ENCODE measurements at places on chromosomes 12 and 14.

GRCh38 chr12:121535150-121536053 lies 45.4 kb downstream of the KDM2B start:
- DNase-seq: no peak

DNA sequence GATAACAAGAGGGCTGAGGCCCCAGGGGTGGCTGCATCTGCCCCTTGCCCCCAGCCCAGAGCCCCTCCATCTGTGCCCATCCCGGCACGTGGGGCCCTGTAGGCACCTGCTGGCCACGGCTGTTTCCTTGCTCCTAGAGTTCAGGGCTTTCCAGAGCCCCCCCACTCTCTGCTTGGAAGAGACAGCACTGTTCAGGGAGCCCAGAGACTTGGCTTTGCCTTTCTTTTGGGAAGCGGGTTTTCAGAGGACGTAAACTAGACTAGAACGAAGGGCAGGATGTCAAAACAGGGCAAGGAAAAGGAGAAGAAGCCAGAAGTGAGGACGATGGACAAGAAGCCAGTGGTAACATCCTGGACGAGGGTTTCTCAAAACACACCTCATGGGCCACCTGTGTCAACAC lies 163.3 kb upstream of the LHX5 start:
- no peak for DNase-seq

DNA sequence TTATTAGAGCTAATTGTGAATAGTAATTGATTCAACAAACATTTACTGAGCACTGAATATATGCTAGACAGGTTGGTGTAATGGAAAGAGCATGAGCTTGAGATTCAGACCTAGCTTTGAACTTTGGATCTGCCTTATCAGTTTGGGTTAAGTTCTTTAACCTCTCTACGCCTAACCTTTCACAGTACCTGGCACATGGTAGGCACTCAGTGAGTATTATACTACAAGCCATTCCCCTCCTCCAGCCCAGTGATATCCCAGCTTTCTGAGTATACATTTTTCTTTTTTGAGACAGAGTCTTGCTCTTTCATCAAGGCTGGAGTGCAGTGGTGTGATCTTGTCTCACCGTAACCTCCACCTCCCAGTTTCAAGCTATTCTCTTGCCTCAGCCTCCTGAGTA lies 32.0 kb downstream of the FAM177A1 start:
- no peak for DNase-seq

GRCh38 chr14:93106541-93107156 lies 9.1 kb downstream of the ITPK1 start:
- DNase-seq: no peak
